ENCODE measurements at places on chromosomes 7 and 10.
A peak's percentile ranks its signal among the peaks of the same experiment; 100 is the strongest.

DNA sequence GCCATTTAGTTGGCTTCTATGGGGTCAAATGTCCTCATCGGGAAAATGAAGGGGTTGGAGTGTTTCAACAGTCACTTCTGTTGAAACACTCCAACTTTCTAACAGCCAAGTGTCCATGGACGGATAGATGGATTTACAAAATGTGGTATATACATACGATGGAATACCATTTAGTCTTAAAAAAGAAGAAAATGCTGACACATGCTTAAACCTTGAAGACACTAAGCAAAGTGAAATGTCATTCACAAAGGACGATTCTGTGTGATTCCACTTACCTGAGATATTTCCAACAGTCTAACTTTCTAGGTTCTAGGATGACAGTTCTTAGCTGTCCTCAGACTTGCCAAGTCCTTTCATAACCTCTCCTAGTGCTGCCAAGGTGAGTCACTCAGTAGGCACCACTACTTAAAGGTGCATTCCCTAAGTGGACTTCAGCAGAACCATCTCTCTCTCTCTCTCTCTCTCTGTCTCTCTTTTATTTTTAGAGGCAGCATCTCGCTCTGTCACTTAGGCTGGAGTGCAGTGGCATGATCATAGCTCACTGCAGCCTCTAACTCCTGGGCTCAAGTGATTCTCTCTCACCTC, 69.0 kb downstream of the DENND2A start:
- no peak for DNase-seq

- DNase-seq: no peak
Measured at GRCh38 chr7:33946094-33946699, 40.9 kb downstream of the BMPER start.

- DNase-seq: no peak
Measured at GRCh38 chr10:100908378-100908777, 4.4 kb upstream of the SLF2 start.

- DNase-seq: no peak
Measured at GRCh38 chr7:147584771-147585193, 1005.8 kb upstream of the C7orf33 start.

DNA sequence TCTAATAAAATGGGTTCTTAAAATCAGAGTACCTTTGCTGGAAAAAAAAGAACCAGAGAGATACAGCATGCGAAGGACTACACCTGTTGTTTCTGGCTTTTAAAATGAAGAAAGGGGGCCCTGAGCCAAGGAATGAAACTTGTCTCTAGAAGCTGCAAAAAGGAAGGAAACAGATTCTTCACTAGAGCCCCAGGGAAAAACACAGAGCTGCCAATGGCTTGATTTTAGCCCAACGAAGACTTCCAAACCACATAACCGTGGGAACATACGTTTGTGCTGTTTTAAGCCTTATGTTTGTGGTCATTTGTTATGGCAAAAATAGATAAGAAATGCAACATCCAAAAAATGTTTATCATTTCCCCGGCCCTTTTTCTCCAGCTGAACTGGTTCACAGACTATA, 780.0 kb downstream of the SORCS1 start:
- no peak for DNase-seq

DNA sequence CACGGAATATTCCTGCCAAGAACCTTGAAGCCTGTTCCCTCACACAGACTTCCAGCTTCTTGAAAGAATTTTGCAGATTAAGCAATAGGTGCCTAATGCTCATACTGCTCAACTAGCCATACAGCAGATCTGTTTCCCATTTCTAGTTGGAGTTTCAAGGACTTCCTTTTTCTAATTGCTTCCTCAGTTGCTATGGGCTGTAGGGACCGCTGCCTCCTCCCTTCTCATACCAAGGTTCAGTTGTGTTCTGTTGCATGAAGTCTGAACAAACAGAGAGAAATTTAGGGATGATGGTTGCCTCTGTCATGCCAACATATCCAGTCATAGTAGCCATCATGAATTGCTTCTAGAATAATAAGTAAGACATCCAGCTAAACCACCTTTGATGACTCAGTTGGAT, 6.8 kb downstream of the ITGA8 start:
- peak; percentile 11 for DNase-seq

DNA sequence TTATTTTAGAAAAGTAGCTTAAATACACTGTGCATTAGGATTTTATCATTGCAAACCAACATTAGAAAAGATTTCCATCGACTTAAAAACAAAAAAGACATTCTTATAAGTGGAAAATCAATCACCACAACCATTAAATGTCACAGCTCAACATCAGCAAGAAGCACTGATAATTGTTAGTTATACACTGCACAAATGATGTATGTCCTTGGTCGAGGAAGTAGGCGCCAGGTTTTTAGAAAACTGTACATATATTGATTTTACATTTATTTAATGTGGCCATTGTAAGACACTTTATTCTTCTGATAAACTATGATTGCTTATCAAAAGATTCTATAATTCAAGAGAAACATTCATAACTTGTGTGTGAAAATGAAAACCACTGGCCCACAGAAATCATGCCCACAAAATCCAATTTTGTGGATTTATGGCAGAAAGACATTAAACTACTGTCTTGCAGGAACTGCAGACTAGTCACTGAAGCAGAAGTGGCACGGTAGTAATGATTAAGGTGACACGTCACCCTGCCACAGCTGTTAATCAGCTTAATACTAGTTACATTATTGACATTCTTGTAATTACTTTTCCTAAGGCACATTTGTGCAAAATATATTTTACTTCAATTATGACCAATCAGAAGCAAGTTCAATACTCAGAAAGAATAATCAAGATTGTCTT, 79.4 kb downstream of the VPS41 start:
- no peak for DNase-seq

Measured in inflammatory macrophage treated with lipopolysaccharide for 4 hours (primary cell).